ENCODE measurements at places on chromosomes 3 and 15.

GRCh38 chr3:193812791-193813500 lies 219.9 kb downstream of the OPA1 start:
- no peak for DNase-seq

GRCh38 chr15:64092864-64093626 lies 593 bp downstream of the CIAO2A start:
- DNase-seq = no peak

GRCh38 chr3:43335799-43336198 lies 49.5 kb downstream of the SNRK start:
- no peak for DNase-seq

GRCh38 chr3:183533412-183534132 lies 21.9 kb downstream of the KLHL6 start:
- DNase-seq = no peak

DNA sequence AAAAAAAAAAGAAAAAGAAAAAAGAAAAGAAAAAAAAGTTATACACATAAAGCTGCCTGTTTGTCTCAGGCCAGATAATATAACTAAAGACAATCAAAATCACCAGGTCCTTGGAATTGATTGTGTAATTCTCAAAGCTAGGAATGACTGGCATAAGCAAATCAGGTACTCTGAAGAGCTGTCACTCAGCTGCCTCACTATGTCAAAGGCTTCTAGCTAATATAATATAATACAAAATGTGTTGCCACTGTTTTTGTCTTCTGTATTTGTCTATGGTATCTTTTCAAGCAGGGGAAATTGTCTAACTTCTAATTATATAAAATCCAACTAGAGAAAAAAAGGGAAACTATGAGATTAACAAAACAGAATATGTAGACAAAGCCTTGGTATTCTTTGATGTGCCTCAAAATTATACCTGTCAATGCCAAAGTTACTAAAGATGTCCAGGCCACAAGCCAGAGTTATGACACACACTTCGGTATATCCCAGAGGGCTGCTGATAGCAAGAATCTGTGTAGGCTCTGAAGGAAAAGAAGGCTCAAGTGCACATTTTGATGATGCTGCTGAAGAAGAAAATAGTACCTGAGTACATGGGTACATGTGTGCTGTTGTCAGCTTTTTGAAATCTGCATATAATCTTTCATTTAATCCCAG lies 37.0 kb upstream of the NR2E3 start:
- no peak for DNase-seq

GRCh38 chr15:79872358-79873017 lies 24.3 kb downstream of the MTHFS start:
- DNase-seq = no peak

- DNase-seq = no peak
These were observed 690 bp downstream of the TP53BP1 start for GRCh38 chr15:43492266-43492665.

DNA sequence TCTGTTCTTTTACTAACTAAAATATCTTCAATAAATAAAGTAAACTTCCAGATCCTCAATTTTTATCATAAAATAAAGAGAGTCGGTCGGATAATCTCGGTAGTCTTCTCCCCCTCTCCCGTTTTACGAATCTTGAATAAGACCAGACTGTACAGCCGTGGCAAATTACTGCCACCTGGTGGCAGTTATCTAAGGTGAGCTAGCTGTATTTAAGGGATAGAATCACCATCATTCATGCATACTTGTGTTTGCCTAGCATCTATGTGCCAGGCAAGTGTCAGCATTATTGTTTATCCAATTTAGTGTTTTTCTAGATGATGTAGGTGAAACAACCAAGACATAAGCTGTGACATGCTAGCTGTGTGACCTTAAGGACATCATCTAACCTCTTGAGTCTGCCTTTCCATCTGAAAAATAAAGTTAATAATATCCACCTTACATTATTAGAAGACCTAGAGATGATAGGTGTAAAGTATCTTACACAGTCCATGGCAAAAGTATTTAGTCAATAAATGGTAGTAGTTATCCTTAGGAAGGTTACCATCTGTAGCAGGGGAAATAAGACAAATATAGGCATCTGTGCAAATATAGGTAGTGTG lies 21.3 kb downstream of the DUT start:
- DNase-seq = peak; percentile 18

- no peak for DNase-seq
These were observed 82.7 kb upstream of the SELENOK start for GRCh38 chr3:53974324-53974723.

- DNase-seq = no peak
These were observed 213.6 kb downstream of the MEIS2 start for GRCh38 chr15:36886701-36887100.

DNA sequence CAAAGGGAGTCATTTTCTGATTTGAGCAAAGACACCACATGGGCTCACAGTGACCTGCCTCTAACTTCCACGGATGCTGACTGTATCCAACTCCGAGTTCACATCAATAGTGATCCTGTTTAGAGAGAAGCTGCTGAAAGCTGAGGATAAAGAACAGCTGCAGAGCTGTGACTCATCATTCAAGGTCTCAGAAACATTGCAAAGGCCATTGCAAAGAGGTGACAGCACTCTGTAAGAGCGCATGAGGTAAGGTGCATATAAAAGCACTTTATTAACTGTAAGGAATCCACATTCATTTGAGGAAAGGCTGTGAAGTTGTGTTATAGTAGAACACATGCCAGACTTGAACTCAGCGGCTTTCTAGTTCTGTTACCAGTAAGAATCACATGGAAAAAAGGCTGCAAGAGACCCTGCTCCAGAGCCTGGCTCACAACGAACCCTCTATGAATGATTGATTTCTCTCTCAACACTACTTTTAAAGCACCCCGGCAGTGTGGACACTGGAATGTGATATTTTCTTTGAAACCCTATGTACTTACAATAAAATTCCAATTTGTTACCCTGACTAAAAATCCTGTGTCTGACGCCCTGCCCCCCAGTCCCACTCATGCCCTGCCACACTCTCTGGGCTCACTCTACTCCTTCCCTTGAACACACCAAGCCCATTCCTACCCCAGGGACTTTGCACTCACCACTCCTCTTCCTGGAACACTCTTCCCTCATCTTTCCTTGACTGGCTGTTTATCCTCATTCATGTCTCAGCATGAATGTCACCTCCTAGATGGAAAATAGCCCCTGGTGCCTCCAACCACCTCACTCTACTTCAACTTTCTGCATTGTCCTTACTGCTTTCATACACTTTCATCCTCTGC lies 111.2 kb downstream of the LSM3 start:
- DNase-seq = no peak

GRCh38 chr15:66745530-66746230 lies 43.6 kb downstream of the SMAD6 start:
- DNase-seq = no peak

GRCh38 chr15:35842631-35843030 lies 296.7 kb upstream of the DPH6 start:
- DNase-seq = no peak

GRCh38 chr15:45399381-45400212 lies 21.3 kb upstream of the GATM start:
- DNase-seq = no peak

- DNase-seq = no peak
These were observed 58.4 kb downstream of the TBC1D2B start for GRCh38 chr15:78018946-78019644.

- no peak for DNase-seq
These were observed 624.5 kb upstream of the SGO1 start for GRCh38 chr3:20810555-20810954.

GRCh38 chr3:25262322-25262721 lies 165.7 kb upstream of the RARB start:
- no peak for DNase-seq

GRCh38 chr15:63752075-63752684 lies 81.6 kb downstream of the HERC1 start:
- no peak for DNase-seq

- no peak for DNase-seq
These were observed 684.3 kb upstream of the DPPA4 start for GRCh38 chr3:110021659-110022058.

GRCh38 chr3:141370065-141370533 lies 1.8 kb downstream of the ZBTB38 start:
- peak; percentile 50 for DNase-seq

- DNase-seq = no peak
These were observed 11.0 kb upstream of the PP2D1 start for GRCh38 chr3:20022954-20023622.

- no peak for DNase-seq
These were observed 247.5 kb downstream of the NR1D2 start for GRCh38 chr3:24192469-24193056.

DNA sequence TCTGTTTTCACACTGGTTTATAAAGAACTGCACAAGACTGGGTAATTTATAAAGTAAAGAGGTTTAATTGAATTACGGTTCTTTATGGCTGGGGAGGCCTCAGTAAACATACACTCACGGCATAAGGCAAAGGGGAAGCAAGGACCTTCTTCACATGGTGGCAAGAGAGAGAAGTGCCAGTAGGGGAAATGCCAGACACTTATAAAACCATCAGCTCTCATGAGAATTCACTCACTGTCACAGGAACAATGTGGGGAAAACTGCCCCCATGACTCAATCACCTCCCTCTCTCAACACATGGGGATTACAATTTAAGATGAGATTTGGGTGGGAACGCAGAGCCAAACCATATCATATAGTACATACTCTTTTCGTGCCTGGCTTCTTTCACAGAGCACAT lies 42.4 kb downstream of the MAP2K1 start:
- DNase-seq = no peak

- DNase-seq = no peak
These were observed 72.0 kb upstream of the MAP4 start for GRCh38 chr3:48088056-48088748.

DNA sequence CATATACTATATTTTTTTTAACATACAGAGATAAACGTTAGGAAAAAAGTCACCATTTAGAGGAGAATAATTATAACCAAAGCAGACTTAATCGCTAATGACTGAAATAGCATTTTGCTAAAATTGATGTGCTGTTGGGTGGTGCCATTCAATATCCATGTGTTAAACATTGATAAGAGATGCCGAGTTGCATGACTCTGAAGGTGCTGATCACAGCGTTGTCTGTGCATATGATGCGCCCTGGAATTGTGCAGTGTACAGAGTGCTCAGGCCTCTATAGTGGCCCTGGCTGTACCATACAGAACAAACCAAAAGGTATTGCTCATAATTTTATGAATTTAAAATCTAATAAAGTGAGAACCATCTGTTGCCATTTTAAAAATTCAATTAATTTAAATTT lies 168.3 kb downstream of the MEIS2 start:
- no peak for DNase-seq

- no peak for DNase-seq
These were observed 334.0 kb downstream of the SOX2 start for GRCh38 chr3:182045736-182046135.

DNA sequence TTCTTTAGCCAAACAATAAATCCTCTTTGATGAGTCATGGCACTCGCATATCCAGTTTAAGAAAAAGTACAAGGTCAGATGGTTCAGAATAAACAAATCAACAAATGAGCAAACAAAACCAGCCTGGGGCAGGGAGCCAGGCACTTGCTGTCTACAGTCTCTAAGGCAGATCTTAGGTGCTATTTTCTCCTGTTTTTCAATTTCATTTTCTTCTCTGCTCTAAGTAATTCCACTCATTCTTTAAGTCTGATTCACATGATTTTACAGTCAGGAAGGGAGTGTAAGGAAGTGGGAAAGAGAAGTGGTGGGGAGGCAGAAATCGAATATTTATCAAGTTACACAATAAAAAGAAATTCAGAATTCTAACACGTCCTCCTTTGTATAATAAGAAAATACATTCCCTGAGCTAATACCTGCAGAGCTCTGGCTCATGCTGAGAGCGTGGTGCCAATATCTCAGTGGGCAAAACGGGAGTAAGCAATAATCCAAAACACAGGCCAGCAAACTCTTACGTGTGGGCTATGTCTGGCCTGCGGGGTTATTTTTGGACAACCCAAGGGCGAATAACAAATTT lies 298.6 kb downstream of the ADAMTS17 start:
- no peak for DNase-seq

GRCh38 chr15:61307474-61307873 lies 78.4 kb upstream of the RORA start:
- no peak for DNase-seq

DNA sequence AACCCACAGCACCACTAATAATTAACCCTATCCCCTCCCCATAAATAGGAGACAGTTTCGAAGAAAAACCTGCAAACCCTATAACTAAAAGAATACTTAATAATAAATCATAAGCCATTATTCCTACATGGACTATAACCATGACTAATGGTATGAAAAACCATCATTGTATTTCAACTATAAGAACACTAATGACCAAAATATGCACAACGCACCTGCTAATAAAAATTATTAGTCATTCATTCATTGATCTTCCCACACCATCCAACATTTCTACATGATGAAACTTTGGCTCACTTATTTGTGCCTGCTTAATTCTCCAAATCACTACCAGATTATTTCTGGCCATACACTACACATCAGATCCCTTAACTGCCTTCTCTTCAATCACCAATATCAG lies 16.6 kb downstream of the AQP9 start:
- DNase-seq = no peak

GRCh38 chr3:18113417-18113816 lies 311.7 kb downstream of the SATB1 start:
- no peak for DNase-seq

- DNase-seq = no peak
These were observed 2.1 kb downstream of the RPP25 start for GRCh38 chr15:74954515-74954914.
